NCI-H2029 (cell line): ENCODE measurements at places on chromosomes 6 and 20.

DNA sequence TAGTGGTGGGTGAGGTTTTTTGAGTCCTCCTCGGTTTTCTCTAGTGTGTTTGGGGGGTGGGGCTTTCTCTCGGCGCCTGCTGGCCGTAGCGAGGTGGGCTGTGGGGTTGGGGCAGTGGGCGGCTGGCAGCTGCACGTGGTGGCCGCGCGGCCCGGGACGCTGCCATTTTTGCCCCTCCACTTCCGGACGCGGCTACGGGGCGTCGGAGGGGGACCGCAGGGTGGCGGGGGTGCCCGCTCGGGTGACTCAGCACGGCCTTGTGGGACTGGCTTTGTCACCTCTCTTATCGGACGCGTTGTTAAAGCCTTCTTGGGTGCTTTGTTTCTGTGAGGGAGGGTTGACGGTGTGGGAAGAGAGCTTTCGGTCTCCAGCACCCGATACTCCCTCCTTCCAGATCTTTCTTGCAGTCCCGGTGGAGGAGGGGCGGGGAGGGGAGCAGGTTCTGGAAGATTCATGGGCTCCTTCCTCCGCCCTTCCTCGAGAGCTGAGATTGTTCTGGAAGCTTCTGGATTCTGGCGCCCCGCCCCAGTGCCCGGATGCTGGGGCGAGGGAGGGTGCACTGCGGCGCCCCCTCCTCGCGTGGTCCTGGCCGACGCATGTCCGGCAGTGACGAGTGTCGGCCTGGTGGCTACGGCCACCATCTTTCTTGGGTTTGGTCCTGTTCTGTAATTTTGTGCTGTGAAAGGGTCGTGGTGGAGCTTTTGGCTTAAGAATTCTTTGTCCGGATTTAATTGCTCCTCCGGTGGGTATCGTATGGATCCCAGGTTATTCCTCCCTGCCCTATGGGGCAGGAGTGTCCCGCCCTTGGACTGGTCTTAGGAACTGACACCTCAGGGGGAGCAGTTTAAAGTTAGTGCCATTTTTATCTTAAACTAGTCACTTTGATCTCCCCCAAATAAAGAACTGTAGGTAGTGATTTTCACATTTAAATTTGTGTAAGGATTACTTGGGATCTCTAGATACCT lies 719 bp downstream of the HSP90AB1 start:
- no peak for DNase-seq

DNA sequence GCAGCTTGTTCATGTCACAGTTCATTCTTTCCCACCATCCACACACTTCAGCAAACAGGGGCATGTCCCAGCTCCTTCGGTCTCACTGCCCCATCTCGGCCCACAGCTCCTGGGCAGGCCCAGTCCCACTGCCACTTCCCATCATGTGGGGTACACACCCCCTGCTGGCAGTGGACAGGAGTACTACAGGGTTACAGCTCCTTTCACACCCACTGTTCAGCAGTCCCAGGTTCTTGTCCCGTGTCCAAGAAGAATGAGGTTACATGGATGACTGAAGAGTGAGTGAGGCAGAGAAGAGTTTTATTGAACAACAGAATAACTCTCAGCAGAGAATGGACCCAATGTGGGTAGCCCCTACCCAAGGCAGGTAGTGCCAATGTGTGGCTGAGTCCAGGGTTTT lies 77.8 kb upstream of the SMLR1 start:
- DNase-seq = no peak

GRCh38 chr20:9258901-9259300 lies 190.0 kb downstream of the PLCB4 start:
- no peak for DNase-seq

GRCh38 chr6:31826793-31827285 lies 699 bp upstream of the HSPA1B start:
- peak; percentile 58 for DNase-seq

DNA sequence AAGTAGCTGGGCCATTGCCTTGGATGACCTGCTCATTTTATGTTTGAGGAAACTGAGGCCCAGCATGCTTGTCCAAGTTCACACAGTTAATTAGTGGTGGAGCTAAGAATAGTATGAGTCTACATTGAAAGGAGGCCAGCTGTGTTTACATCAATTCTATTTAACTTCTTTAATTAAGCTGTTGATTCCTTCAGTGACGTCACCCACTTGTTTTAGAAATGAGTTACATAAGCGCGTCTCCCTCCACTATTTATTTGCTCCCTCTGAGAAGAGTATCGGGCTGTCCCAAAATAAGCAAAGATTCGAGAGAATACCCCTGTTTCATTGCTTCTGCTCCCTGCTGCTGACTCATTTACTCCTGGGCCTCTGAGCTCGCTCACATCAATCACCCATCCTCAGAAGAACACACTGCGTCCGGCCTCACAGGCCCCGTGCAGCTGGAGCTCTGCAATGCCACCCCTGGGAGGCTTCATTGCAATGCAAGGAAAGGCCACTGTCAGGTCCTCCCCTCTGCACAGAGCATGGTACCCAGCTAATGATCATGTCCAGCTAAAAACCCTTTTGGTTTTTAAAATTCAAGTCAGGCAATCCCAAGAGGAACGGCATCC lies 74.8 kb upstream of the BMP2 start:
- no peak for DNase-seq

DNA sequence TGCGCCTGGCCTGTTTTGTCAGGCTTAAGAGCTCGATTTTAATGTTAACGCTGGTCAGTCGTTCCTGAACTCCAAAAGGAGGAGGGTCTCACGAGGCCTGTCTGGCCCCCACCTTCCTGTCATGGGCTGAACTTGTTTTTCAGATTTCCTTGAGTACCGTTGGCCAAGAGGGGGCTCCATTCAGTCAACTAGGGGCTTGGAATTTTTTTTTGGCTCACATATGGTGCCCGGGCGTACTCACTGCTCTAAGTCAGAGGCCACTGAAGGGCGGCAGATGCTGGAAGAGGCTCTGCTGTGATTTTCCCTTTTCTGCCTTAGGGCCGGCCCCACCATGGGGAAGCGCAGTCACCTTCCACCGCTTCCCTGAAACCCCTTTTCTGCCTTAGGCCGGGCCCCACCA lies 6.9 kb upstream of the BIRC7 start:
- no peak for DNase-seq

- no peak for DNase-seq
Measured at GRCh38 chr6:117505311-117505710, 22.8 kb downstream of the DCBLD1 start.

GRCh38 chr6:166470863-166471410 lies 88.2 kb upstream of the MPC1 start:
- no peak for DNase-seq

GRCh38 chr6:102197211-102197610 lies 803.7 kb downstream of the GRIK2 start:
- DNase-seq = no peak

GRCh38 chr20:4083098-4083865 lies 67.9 kb upstream of the RNF24 start:
- DNase-seq = no peak

GRCh38 chr6:14549304-14549770 lies 431.8 kb downstream of the CD83 start:
- DNase-seq = peak; percentile 94

DNA sequence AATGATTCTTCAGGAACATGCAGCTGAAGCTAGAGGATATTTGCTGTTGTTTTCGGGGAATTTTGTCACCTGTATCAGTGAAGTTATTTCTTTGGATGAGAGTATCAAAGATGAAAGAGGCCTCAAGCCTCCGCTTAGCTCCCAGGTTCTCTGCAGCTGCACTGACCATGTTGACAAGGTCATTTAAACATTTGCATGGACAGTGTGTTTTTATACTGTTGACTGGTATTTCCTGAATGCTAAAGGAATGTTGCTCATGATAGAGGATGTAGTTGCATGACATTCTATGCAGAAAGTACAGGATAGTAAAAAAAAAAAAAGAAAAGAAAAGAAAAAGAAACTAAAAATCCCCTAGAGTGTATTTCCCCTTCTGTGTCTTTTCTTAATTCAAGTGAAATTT lies 165.6 kb upstream of the LAMP5 start:
- no peak for DNase-seq

DNA sequence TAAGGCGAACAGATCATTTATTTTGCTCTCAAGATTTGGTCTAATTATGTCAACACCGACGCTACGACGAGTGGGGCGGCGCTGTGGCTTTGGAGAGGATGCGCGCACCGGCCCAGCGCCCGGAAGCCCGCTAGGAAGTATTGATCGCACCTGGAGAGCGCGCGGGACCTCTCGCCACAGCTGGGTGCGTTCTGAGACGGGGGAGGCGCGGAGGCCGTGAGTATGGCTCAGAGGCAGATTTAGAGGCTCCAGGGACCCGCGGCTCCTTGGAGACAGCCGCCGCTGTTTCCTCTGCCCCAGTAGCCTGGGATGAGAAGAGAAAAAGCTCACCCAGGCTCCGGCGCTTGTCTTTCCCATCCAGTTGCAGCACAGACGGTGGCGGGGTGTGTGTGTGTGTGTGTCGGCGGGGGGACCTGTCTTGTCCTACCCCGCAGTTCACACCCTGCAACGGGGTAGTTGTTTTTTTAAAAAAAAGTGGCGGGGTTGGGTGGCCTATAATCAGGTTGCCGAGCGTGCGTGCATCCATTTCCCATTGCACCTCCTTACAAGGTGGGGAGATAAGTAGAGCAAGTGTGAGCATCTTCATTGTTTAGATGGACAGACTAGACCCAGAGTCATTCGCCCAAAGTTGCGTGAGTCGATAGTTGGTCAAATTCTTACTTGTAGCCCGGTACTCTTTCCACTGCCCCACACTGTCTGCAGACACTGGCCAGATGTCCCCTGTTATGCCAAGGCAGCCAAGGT lies 11.2 kb downstream of the TFAP2D start:
- DNase-seq = no peak

DNA sequence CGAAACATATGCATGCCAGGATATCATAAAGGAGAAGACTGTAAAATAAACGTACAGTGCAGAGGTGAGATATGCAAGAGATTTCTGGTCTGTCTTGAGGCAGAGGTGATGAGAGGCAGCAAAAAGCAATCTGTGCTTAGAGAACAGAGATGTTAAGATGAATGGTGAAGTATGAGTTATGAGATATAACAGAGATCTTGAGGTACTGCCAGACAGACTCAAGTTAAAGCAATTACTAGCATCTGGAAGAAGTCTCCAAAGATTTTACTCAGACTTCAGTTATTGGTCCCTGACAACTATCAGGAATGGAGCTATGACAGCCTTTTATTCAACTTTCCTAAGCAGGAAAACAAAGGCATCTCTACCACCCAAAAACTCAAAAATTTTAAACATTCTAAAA lies 122.8 kb upstream of the DST start:
- no peak for DNase-seq
